ENCODE measurements at places on chromosomes 7 and 10.
A peak's percentile ranks its signal among the peaks of the same experiment; 100 is the strongest.

DNA sequence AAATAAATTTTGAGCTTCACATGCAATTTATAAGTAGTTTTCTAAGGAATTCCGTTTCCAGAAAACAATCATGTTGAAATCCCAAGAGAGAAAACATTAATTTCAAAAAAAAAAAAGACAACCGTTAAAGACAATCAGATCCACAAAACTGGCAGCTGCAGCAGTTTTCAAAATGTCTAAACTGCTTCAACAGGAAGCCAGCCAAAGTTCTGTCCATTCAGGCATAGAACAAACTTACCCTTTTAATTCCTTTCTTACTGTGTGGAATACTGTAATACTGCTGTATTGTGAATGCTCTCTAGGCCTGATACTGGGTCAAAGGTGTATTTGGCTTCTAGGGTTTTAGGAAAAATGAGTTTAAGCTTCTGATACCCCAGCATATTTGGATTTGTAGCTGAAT is 31.6 kb downstream of the HOXA1 start:
- DNase-seq = no peak

GRCh38 chr7:4037308-4037707 is 644.8 kb upstream of the FOXK1 start:
- DNase-seq = no peak

DNA sequence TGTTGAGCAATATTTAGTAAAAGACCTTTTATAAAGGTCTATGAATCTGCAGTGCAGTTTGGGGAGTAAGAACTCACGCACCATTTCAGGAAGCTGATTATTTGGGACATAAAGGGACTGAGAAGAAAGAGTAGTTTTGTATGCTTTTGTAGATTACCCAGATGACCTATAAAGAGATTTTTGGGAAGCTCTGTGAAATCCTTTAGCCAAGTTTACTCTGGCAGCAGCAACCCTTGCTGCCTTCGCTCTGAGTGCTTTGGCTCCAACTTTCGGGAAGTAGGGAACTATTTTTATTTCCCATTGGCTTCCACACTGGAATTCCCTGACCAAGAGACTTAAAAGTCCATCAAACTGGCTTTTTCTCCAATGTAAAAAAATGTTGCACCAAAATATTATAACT is 1110.1 kb upstream of the PHF14 start:
- DNase-seq = no peak

GRCh38 chr7:68244389-68244788 is 1247.8 kb downstream of the TYW1 start:
- no peak for DNase-seq

DNA sequence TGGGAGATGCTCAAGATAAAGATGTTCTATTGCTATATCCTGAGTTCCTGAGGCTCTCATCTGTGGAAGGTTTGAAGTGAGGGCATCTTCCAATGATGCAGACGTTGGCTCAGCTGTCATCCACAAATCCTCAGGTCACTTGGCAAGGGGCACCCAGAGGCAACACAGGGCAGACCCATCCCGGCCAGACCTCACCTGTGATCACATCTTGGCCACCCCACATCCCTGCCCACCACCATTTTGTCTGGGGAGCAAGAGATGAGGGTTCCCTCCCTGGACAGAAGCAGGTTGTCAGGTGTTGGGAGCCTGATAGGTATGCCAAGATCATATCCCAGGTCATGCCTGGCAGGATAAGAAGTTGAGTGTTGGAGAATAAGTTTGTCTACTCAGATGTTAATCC is 918.2 kb upstream of the ZNF722 start:
- no peak for DNase-seq

- no peak for DNase-seq
Observed at GRCh38 chr10:122301055-122301810, 30.1 kb downstream of the BTBD16 start.

DNA sequence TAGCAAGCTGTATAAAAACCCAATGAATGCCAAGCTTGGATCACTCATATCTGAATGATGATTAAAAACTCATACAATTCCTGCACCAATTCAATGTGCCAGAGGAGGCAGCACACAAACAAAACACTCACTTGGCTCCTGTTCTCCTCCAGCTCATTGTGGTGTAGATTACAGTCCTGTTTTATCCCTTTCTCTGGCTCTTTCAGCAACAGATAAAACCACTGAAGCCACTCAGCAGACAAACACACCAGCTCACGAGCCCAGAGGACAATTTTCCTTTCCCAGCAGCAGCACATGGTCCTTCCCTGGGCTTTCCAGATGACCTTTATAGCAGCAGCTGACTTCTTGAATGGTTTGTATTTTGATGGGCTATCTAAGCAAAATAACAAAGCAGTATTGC is 107.3 kb upstream of the STARD3NL start:
- no peak for DNase-seq

DNA sequence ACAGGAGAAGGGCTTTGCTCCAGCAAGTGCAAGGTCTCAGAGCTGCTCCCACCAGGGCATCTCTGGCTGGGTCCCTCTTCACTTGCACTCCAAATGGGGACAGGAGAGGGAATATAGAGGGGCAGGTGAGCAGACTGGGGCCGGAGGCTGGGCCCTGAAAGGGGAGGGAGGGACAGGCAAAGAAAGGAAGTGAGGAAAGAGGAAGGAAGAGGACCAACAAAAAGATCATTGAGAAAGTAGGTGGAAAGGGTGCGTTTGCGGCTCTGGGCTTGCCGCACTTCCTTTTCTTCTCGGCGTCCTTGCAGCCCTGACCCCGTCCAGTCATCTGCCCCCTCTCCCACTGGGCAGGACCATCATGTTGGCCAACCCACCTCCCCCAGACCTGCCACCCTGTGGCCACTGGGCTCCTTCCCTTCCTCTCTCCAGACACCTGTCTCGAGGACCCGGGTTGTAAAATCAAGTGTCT is 14.0 kb downstream of the ITPRIP start:
- DNase-seq = peak; percentile 54

- no peak for DNase-seq
Observed at GRCh38 chr10:51896849-51897248, 197.5 kb upstream of the CSTF2T start.

- no peak for DNase-seq
Observed at GRCh38 chr7:103657474-103657894, 211.5 kb upstream of the SLC26A5 start.

- no peak for DNase-seq
Observed at GRCh38 chr10:114743521-114744231, 77.9 kb upstream of the FHIP2A start.

DNA sequence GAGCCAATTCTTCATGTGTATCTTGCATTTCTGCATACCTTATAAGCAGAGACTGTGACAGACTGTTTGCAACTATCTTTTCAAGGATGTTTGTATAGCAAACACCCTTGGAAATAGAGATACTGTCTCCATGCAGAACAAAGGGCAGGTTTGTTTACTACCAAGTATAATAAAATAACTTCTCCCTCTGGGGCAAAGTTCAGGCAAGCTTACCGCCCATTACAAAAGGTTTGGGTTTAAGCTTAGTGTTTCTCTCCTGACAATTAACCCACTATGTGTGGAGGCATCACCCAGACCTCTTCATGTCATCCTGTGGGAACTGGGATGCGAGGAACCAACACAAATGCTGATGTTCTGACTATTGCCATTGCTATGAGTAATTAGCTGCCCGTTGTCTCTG is 479.1 kb upstream of the ZMIZ1 start:
- no peak for DNase-seq

- no peak for DNase-seq
Observed at GRCh38 chr7:142348100-142348499, 90.2 kb upstream of the PRSS58 start.

DNA sequence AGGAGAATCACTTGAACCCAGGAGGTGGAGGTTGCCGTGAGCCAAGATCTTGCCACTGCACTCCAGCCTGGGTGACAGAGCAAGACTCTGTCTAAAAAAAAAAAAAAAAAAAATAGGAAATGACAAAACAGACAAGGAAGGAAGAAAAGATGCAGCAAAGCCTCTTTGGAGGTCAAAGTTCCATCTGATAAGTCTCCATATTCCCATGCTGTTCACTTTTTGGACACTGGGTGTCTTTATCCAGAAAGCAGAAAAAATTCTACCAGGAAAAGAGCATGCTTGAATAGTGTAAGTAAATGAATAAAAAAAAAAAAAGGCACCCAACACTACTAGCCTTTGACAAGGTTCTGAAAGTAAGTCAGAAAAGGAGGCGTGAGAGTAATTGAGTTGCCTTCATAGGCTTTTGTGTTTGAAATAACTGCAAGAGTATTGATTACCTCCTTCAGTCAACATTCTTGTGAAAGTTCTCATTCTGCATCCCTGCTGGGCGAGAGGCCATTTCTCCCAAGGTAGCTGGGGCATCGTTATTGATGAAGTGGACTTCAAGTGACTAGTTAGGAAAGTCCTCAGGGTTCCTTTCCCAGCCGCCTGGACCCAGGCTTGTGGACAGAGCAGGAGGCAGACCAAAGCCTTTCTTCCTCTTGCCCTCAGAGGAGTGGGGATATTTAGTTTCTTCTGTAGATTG is 133.3 kb upstream of the KIF5B start:
- DNase-seq = no peak

GRCh38 chr7:142319970-142320369 is 62.1 kb upstream of the PRSS58 start:
- DNase-seq = no peak

DNA sequence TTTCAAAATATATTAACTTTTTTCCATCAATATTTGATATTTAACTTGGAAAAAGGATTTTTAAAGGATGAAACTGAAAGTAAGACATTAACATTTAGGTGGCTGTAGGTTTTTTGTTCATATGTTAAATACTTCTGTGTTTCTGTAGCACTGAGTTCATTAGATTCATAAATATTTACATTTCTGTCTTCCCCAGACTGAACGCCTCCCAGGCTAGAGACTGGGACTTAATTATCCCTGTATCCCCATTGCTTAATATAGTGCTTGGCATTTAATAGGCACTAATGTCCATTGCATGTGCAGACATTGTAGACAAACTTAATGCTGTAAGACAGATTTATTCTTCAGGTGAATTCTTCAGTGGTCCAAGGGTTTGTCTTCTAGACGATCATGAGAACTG is 7.4 kb downstream of the PTPN12 start:
- no peak for DNase-seq

GRCh38 chr7:142300689-142301088 is 42.8 kb upstream of the PRSS58 start:
- DNase-seq = no peak

DNA sequence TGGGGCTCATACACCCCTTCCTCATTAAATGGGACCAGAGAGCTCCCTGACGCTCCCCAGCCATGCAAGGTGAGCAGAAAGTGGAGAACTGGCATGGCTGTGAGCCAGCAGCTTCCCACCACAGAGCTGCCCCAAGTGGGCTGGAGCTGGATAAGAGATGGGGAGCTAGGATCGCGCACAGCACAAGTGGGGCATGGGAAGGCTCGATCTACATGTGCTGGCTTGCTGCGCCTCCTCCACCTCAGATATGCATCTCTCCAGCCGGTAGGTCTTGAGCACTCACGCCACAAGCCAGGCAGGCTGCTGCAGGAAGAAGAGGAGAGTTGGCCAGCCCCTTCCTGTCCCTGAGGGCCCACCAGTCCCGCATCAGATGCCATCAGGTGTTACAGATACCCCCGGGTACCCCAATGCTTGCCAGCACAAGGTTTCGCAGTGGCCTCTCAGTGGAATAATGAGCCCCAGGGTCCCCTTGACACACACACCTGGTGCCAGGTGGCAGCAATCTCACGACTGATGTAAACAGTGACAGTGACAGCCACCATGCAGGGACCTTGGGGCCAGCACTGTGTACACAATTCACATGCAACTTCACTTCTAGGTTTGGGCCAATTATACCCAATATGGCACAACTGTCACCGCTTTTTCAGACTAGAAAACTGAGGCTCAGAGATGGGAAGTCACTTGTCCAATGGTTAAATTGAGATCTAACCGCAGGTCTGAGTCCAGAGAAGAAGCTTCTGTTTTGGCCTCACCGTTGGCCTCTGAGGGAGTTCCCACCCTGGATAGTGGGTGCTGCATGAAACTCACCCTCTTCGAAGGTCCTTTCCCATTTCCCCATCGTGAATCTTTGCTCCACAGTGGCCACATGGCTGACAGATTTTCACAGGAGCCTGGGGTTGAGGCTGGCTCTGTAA is 79.3 kb downstream of the OAT start:
- no peak for DNase-seq

DNA sequence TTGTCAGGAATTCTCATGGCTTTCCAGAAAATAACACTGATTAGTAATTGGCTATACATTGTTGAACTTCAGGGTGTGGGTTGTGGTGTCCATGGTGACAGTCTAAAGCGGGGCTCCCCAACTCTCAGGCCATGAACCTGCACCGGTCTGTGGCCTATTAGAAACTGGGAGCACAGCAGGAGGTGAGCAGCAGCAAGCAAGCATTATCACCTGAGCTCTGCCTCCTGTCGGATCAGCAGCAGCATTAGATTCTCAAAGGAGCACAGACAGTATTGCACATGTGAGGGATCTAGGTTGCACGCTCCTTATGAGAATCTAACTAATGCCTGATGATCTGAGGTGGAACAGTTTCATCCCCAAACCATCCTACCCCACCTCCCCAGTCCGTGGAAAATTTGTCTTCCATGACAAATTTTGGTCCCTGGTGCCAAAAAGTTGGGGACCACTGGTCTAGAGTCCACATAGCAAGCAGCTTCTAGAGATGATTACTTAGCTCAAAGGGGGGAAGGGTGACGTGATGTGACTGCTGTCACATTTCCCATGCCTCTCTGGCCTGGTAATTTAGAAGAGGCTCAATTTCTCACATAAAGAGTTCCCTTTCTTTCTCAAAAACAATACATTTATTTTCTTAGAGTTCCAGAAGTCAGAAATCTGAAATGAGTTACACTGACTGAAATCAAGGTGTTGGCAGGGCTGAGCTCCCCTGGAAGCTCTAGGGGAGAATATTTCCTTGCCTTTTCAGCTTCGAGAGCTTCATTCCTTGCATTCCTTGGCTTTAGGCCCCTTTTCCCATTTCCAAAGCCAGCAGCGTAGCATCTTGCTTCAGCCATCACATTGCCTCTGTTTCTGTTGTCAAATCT is 17.6 kb upstream of the FAM221A start:
- DNase-seq = no peak

- no peak for DNase-seq
Observed at GRCh38 chr7:156819733-156820295, 73.2 kb downstream of the LMBR1 start.

- DNase-seq = no peak
Observed at GRCh38 chr7:24889611-24890010, 90.4 kb downstream of the OSBPL3 start.

DNA sequence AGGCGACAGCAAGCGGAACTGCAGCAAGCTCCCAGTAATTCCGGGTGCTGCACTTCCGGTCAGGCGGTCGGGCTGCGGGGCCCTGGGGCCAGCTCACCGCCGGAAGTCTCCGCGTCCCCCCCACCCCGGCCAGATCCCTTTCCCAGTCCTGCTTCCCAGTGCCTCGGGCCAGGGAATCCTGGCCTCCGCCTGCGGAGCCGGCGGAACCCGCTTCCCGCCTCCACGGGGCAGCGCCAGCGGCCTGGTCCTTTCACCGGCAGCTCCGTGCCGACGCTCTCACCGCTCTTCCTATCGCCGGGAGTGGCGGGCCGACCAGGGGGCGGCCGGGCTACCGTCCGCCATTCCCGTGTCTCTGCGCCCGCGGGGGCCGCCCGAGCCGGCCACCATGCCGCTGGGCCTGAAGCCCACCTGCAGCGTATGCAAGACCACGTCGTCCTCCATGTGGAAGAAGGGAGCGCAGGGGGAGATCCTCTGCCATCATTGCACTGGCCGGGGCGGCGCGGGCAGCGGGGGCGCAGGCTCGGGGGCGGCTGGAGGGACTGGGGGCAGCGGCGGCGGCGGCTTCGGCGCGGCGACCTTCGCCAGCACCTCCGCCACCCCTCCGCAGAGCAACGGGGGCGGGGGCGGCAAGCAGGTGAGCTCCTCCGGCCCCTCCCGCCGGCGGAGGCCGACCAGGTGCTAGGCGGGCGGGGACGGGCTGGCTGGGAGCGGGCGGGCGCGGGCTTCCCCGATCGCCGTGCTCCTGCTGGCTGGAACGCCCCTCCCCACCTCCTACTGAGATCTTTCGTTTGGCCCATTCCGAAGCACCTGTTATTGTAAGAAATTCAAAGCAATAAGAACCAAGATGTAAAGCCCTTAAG is at the start of gene GATAD1:
TSS of gene GATAD1 (plus strand) at position 138 of the 860 bp plus-strand sequence. CDS start at position 386, 248 bp downstream.
- DNase-seq = peak; percentile 93
